Mesothelial cell of epicardium (in vitro differentiated cells): ENCODE measurements at places on chromosomes 4 and X. TPM values are rescaled to one million over a fixed set of nuclear protein-coding genes. Genes with fewer than 3 reads are reported as not detected.

DNA sequence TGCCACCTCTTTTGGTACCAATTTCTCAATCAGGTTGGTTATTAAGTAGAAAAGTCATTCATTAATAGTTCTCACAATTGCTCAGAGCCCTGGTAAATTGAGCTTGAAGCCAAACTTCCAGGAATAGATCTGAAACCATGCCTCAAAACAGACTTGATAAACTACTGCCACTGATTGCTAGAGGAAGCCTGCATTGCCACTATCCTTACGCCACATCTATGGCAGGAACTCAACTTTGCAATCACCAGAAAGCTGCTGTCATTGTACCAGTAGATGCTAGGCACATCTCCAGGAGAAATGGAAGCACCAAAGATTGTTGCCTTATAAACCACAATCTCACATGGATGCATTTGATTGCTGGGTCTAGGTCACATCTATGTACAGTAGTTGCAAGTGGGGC lies 21.6 kb upstream of the TSPAN7 start:
- DNase-seq, result no peak

DNA sequence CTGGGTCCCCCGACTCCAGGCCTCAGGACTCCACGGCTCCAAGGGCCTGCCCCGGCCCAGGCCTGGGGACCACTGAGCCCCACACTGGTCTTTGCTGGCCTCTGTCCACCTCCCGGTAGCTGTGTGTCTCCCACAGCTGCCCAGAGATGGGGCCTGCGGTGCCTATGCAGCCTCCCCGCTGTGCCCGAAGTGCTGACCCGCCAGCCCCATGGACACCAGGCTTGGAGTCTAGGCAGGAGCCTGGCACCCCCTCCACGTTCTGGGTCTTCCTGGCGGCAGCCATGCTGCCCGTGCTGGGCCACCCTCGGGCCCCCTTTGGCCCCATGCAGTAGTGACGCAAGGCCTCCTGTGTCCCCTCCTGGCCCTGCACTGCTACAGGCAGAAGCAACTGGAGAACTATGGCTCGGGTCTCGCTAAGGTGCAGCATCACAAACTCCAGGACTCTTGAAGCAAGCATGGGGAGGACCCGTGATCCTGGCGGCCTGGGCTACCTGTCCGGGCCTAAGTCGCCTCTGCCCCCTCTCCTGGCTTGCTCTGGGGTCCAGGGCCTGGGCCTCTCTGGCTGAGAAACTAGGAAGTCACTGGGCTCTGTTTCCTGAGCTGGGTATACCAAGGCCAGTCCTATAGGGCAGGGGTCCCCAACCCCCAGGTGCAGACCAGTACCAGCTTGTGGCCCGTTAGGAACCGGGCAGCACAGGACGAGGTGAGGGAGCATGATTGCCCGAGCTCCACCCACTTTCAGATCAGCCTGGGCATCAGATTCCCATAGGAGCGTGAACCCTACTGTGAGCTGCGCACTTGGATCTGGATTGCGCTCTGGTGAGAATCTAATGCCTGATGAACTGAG lies 917 bp downstream of the MYL5 start:
- peak; percentile 18 for DNase-seq

DNA sequence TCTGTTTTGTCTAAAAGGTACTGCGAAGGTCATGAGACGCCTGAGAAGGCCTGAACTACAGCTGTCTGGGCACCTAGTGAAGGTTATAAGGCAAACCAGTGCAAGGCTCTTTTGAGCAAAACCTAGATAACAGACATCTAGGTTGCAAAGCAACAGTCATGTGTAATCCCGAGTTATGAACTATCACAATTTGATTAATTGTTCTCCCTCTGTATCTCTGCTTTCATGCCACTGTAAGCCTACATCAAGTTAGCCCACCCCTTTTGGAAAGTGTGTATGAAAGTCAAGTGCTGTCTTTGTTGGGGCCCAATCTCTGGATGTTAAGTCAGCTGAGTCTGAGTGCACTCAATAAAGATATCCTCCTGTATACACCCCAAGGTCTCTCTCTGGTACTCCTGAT lies 31.9 kb upstream of the UGT2B7 start:
- no peak for DNase-seq

DNA sequence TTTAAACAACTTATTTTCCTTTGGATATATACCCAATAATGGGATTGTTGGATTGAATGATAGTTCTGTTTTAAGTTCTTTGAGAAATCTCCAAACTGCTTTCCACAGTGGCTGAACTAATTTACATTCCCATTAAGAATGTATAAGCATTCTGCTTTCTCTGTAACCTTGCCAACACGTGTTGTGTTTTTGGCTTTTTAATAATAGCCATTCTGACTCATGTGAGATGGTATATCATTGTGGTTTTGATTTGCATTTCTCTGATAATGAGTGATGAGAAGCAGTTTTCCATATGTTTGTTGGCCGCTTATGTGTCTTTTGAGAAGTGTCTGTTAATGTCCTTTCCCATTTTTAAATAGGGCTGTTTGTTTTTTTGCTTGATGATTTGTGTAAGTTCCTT lies 155.6 kb upstream of the PITX2 start:
- no peak for DNase-seq

DNA sequence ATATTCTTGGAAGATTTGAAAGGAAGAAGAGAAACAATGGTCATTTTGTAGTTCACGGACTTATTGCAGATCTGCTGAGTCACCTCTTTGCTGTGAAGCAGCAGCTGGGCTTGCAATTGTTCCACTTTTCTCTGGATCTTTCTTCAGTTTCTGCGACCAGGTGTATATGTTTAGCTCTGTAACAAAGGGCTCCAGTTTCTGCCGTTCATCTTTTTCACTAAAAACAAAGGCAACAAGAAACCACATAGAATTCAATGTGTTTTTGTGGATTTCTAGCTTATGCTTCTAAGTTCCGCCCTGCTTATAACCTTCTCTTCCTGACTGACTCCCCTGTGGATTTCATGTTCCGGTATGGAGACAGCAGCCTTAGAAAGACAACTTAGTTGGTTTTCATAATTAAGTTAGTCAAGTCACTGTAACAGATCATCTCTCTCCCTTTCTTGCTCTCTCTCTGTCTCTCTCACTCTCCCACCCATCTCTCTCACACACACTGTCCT lies 121.6 kb upstream of the EPHA5 start:
- DNase-seq, result no peak

DNA sequence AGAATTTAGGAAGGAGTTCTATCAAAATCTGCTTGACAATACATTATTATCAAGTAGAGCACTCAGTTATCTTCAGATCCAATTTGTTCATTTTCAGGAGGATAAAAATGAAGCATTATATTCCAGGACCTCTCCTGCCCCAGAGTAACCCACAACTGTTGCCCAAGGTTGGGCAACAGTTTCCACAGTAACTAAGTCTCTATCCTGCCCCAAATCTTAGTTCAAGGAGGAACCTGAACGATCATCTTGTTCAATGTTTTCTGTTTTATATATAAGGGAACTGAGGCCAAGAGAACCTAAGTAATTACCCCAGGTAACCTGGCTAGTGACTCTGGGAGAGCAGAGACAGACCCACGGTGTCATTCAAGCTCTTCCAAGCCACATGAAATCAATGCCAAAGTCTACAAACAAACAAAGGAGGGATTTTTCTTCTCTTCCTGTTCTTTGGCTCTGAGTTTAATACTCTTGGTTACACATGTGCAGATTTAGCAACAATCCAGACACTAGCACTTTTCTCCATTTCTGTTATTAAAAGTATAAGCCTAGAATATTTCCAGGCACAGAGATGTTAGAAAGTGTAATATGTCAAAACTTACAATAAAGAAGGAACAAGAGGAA lies 105.6 kb downstream of the C4orf51 start:
- DNase-seq, result no peak

Gene LARP1B
- total RNA-seq, result 18.8 to 19.9 TPM (median 19.7 TPM) in 3 replicates
